ENCODE measurements at places on chromosomes 12 and 14. TPM values are rescaled to one million over a fixed set of nuclear protein-coding genes. Genes with fewer than 3 reads are reported as not detected.
A peak's percentile ranks its signal among the peaks of the same experiment; 100 is the strongest.

DNA sequence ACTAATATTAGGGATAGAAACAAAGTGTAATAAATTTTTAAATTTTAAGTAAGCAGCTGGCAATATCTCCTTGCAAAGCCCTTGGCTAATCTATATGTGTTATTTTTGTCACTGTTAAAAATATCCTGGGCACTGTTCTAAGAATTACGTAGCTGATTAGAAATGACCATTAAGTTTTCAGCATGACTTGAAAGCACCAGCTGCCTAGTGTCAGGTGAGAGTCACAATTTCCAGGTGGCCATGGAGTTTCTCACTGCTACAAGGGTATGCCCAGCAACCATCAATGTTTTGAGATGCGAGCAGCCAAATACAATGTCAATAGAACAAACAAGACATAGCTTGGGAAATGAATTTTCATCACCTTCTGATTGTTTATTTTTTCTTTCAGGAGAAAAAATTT is 23.3 kb upstream of the GYS2 start:
- H3K27me3 ChIP-seq: no peaks in the 10 kb centered on the region
- H3K36me3 ChIP-seq: peaks cover 7% of the 10 kb centered on the region
- DNase-seq: no peak

- no peaks in the 10 kb centered on the region for H3K36me3 ChIP-seq
- peaks cover 37% of the 10 kb centered on the region for H3K4me1 ChIP-seq
- DNase-seq: no peak
- peak overlapping the region; percentile 71 for H3K27ac ChIP-seq
- H3K27me3 ChIP-seq: no peaks in the 10 kb centered on the region
- no peak overlapping the region for H3K4me3 ChIP-seq
Observed at GRCh38 chr12:110102255-110102654, 21.9 kb upstream of the IFT81 start.

DNA sequence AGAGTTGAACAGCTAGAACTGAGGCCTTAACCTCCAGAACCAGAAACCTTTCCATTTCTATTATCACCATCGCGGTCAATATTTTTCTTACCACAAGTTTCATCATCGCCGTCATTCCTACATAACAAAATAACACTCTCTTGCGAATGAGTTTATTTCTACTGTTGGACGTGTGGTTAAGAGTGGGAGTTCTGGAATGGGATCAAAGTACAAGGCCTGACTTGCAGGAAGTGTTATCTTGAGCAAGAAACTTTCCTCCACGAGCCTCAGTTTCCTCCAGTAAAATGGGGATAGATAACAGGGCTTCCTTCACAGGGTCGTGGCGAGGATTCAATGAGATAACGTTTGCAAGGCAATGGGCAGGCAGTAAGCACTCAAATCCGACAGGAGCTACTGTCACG is 652 bp downstream of the SART3 start:
- peaks cover 12% of the 10 kb centered on the region for H3K36me3 ChIP-seq
- peaks cover 56% of the 10 kb centered on the region for H3K4me1 ChIP-seq
- peak overlapping the region; percentile 95 for H3K27ac ChIP-seq
- H3K27me3 ChIP-seq: no peaks in the 10 kb centered on the region

- no peaks in the 10 kb centered on the region for H3K36me3 ChIP-seq
- H3K4me3 ChIP-seq: no peak overlapping the region
- H3K27me3 ChIP-seq: no peaks in the 10 kb centered on the region
- H3K27ac ChIP-seq: no peak overlapping the region
- no peaks in the 10 kb centered on the region for H3K4me1 ChIP-seq
Observed at GRCh38 chr14:51849097-51849496, 11.3 kb upstream of the GNG2 start.

DNA sequence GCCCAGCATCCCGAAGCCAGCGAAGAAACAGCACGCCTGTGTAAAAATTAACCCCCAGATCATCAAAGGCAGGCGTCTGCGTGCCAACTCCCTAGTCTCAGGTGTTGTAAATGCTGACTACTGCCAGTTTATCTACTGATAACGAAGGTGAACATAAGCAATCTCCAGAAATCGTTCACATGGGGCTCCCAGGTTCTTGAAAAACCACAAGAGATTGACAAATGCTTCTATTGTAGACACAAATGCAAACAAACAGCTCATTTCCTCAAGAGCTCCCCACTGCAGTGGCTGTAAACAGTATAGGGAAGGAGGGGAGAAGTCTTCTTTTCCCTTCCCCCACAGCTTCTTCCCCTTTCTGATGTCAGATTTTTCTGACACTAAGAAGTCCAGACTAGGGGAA is 5.3 kb upstream of the PLEKHG3 start:
- no peak overlapping the region for H3K4me3 ChIP-seq
- no peaks in the 10 kb centered on the region for H3K36me3 ChIP-seq
- no peaks in the 10 kb centered on the region for H3K27me3 ChIP-seq
- no peak overlapping the region for H3K27ac ChIP-seq
- no peak for DNase-seq
- peaks cover 19% of the 10 kb centered on the region for H3K4me1 ChIP-seq

Gene TMPRSS12
- total RNA-seq: not detected

Gene NPAS3
- total RNA-seq: 5.8 TPM

DNA sequence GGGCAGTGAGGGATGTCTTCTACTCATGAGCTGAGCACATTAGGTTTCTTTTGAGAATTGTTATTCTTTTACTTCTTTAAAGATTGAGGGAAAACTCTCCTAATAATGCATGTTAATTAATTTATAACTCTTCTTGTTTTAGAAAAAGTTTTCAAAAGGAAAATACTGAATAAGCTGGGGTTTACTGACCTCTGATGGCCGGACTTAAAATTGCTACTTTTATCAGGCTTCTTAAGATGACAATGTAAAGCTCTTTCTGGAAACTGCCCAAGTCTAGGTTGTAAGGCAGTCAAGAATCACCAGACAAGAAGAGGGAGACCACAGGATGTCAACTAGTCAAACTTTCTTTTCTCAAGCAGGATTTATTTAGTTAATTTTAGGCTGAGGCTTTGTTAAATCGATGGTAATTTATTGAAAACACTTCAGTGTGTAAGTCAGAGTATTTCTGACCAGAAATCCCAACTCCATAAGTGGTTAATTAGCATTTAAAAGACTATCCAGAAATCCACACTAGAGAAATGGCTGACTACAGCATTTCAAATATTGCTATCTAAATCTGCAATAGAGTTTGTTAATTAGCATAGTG is 82.1 kb downstream of the AVPR1A start:
- no peak for DNase-seq
- no peak overlapping the region for H3K27ac ChIP-seq
- H3K27me3 ChIP-seq: no peaks in the 10 kb centered on the region

DNA sequence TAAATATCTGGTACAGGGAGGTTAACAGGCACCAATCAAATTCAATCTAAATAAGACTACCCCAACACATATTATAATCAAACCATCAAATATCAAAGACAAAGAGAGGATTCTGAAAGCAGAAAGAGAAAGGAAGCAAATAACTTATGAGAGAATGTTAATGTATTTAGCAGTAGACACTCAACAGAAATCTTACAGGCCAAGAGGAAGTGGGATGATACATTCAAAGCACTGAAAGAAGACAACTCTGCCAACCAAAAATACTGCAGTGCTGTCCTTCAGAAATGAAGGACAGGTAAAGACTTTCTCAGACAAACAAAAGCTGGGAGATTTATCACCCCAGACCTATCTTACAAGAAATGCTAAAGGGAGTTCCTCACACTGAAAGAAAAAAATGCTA is 95.9 kb upstream of the PTHLH start:
- H3K27ac ChIP-seq: no peak overlapping the region
- H3K27me3 ChIP-seq: no peaks in the 10 kb centered on the region
- no peaks in the 10 kb centered on the region for H3K4me1 ChIP-seq
- H3K36me3 ChIP-seq: no peaks in the 10 kb centered on the region
- DNase-seq: no peak

Gene NFE2
- total RNA-seq: 3.8 TPM

GRCh38 chr12:38141861-38142260 is 174.7 kb upstream of the ALG10B start:
- no peak overlapping the region for H3K27ac ChIP-seq
- H3K4me3 ChIP-seq: no peak overlapping the region
- no peak for DNase-seq
- peaks cover 12% of the 10 kb centered on the region for H3K27me3 ChIP-seq
- H3K36me3 ChIP-seq: no peaks in the 10 kb centered on the region

Gene SART3
- 31.6 TPM for total RNA-seq

Gene CLEC12A
- 0.42 TPM for total RNA-seq

- H3K27me3 ChIP-seq: peaks cover 13% of the 10 kb centered on the region
- no peak for DNase-seq
- no peaks in the 10 kb centered on the region for H3K4me1 ChIP-seq
- no peak overlapping the region for H3K4me3 ChIP-seq
- no peak overlapping the region for H3K27ac ChIP-seq
- H3K36me3 ChIP-seq: no peaks in the 10 kb centered on the region
Observed at GRCh38 chr14:104229534-104230055, 91.2 kb downstream of the KIF26A start.

DNA sequence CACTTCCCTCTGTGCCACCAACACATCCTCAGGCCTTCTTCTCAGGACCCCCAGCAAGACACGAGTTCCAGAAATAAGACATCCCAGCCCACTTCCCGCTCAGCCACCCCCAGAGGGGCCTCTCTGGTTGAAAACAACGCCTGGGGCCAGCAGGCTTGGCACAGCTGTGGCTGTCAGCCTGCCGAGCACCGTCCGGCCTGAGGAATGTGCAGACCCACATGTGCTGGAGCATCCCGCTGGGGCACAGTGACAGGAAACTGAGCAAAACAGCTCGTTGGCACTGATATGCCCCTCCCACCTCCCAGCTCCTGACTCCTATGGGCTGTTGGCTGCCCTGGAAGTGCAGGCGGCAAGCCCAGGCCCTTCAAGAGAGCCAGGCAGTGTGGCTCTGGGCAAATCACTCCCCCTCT is 1.4 kb downstream of the SYNE3 start:
- peak overlapping the region; percentile 80 for H3K27ac ChIP-seq
- H3K4me3 ChIP-seq: peak overlapping the region; percentile 67
- peaks cover 87% of the 10 kb centered on the region for H3K4me1 ChIP-seq
- no peaks in the 10 kb centered on the region for H3K36me3 ChIP-seq
- H3K27me3 ChIP-seq: no peaks in the 10 kb centered on the region

DNA sequence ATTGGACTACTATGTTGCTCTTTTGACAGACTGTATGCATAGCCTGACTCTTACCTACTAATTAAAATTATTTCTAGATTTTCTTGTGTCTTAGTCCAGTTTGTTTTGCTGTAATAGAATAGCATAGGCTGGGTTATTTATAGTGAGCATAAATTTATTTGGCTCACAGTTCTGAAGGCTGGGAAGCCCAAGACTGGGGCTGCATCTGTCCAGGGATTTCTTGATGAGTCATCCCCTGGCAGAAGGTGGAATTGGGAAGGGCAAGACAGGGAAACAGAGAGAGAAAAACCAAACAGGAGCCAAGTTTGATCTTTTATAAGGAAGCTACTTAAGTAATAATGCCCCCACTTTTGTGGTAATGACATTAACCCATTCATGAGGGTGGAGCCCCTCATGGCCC is 759.2 kb upstream of the LRFN5 start:
- H3K36me3 ChIP-seq: no peaks in the 10 kb centered on the region
- H3K4me3 ChIP-seq: no peak overlapping the region
- no peaks in the 10 kb centered on the region for H3K27me3 ChIP-seq
- DNase-seq: no peak
- H3K4me1 ChIP-seq: no peaks in the 10 kb centered on the region
- no peak overlapping the region for H3K27ac ChIP-seq

Gene ATP5F1B
- 465 TPM for total RNA-seq

GRCh38 chr12:7026854-7027253 is 8.6 kb upstream of the LPCAT3 start:
- H3K27me3 ChIP-seq: no peaks in the 10 kb centered on the region
- no peak overlapping the region for H3K27ac ChIP-seq
- no peak for DNase-seq
- no peaks in the 10 kb centered on the region for H3K4me1 ChIP-seq
- H3K36me3 ChIP-seq: no peaks in the 10 kb centered on the region

GRCh38 chr12:124869059-124869665 is 5.5 kb upstream of the SCARB1 start:
- no peak overlapping the region for H3K4me3 ChIP-seq
- H3K36me3 ChIP-seq: no peaks in the 10 kb centered on the region
- H3K27me3 ChIP-seq: no peaks in the 10 kb centered on the region
- peaks cover 3% of the 10 kb centered on the region for H3K4me1 ChIP-seq
- peak overlapping the region; percentile 46 for H3K27ac ChIP-seq

DNA sequence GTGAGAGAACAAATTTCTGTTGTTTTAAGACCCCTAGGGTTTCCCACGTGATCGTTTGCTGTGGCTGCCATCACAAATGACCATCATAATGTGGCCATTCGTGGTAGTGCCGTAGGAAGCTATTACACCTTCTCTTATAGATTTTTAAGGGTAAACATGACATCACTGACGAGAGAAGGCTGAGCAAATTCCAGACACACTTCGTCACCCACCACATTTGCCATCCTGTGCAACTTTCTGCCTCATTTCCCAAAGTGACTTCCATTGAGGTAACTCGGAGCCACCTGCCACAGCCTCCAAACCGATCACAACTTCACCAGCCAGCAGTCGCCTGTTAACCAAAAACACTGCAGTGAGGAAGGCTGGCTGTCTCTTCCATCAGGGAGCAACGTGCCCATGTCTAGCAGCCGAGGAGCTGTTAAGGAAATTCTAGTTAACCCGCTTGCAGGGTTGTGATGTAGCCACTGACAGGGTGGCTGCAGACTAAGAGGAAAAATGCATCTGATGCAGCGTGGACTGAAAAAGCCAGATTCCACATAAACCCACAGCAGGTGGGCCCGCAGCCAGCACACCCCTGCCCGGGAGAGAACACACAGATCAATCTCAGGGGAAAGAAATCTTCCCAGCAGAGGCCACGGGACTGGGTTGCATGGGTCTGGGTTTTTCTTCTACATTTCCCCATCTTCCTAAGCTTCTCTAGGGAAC is 44.6 kb downstream of the CCDC85C start:
- DNase-seq: no peak
- no peaks in the 10 kb centered on the region for H3K36me3 ChIP-seq
- peak overlapping the region; percentile 88 for H3K27ac ChIP-seq
- H3K4me3 ChIP-seq: no peak overlapping the region
- no peaks in the 10 kb centered on the region for H3K27me3 ChIP-seq
- H3K4me1 ChIP-seq: peaks cover 86% of the 10 kb centered on the region

- peaks cover 22% of the 10 kb centered on the region for H3K4me1 ChIP-seq
- DNase-seq: no peak
- H3K4me3 ChIP-seq: no peak overlapping the region
- H3K27me3 ChIP-seq: no peaks in the 10 kb centered on the region
- H3K36me3 ChIP-seq: peaks cover 51% of the 10 kb centered on the region
- no peak overlapping the region for H3K27ac ChIP-seq
Observed at GRCh38 chr12:2651068-2651965, 143.5 kb upstream of the FKBP4 start.

Gene KCNA5
- 1.8 TPM for total RNA-seq

Gene KRT80
- total RNA-seq: not detected

DNA sequence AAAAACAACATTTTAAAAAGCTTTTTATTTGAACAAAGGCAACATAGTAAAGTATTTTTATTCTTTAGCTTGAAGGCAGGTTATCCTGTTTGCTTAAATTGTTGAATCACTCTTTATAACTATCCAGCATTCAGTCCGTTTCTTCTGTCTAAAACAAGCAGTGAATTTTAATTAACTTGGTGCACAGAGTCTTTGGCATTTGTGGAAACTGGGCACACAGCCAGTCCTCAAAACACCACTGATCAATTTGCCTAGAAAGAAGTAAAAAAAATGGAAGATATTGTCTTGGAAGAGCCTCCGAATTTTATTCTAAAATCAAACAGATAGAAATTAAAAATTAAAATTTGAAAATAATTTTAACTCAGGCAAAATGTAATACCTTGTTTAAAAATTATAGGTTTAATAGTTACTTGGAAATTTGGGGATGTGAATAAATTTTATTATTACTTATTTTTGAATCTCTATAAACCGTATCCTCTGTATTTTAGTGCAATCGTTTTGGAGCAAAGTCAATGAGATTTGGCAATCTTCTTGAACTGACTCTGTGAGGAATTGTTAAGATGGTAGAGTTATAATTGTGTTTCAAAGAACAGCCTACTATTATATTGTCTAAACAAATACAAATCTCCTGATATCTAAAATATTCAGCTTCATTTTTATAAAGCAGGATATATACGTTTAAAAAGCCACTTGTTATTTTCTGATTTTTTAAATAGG is 927.0 kb downstream of the SLC16A7 start:
- no peak overlapping the region for H3K4me3 ChIP-seq
- DNase-seq: no peak
- no peak overlapping the region for H3K27ac ChIP-seq
